T-helper 17 cell (primary cell): ENCODE measurements at places on chromosomes 12 and 14. TPM values are rescaled to one million over a fixed set of nuclear protein-coding genes. Genes with fewer than 3 reads are reported as not detected.

ABHD12B gene
- total RNA-seq, result not detected

KRT78 gene
- total RNA-seq, result not detected

STAC3 gene
- total RNA-seq, result 1.6 TPM

DNA sequence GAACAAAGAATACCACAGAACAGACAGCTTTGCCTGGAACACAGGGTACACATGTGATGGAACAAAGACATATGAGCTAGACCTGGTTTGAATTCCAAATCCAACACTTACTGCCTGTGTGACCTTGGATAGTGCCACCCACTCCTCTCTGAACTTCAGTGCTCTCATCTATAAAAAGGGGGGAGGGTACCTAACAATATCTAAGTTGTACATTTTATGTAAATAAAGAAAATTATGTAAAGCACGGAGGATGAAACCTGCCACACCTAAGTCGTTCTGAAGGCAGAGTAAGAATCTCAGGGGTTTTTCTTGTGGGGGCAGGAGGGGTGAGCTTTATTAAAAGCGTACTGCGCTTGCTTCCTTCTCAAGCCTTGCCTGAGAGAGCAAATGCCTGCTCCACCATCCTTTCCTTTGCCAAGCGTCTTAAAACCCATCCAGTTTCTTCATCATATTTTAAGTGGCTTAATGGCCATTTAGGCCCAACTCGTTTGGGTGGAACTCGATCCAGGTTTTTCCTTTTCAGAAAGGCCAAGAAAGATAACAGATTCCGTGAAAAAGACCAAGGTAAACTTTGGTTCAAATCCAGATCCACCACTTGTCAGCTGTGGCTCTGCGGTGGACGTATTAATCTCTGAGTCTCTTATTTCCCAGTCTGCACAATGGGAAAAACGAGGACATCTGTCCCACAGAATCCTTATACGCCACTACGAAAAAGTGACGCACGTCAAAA lies 946 bp downstream of the DDX24 start:
- DNase-seq, result no peak

DNA sequence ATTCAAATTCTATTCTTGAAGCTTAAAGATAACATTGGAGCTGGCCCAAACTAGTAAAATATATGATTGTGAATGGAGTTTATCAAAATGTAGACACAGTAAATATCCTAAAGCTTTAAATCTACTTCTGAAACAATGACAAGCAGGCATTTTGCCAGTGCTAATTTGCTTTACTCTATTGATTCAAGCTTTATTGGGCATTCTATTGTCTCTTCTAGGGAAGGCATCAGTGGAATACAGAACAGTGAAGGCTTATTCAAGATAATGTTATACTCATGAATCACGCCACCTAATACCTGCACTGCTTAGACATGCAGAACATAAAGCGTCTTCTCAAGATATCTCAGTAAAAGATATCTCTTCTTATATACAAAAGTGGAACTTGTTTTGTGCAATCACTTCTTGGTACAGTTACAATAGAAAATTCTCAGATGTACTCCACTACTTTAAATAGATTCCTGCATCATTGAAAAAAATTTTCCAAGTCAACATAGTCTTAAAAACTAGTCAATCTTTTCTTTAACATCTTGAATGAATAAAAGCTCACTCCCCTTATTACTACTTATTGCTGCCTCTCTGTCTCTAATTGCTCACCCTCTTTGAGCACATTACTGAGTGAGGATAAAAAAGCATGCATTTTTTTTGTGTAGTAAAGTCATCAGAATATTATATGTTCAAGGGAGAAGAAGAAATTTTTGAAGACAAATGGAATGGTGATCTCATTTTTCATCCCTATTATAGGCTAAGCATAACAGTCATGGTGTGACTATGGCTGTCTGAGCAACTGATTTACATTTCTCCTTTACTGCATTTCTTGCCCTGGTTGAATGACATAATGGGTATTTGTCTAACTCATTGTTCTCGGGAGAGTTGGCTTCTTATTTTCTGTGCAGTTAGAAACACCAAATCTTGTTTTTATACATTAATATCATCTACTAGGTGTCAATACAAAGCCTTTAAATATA lies 98.0 kb upstream of the E2F7 start:
- no peak for DNase-seq

GRCh38 chr14:52363041-52363704 lies 49.1 kb downstream of the PTGER2 start:
- no peak for DNase-seq

DNA sequence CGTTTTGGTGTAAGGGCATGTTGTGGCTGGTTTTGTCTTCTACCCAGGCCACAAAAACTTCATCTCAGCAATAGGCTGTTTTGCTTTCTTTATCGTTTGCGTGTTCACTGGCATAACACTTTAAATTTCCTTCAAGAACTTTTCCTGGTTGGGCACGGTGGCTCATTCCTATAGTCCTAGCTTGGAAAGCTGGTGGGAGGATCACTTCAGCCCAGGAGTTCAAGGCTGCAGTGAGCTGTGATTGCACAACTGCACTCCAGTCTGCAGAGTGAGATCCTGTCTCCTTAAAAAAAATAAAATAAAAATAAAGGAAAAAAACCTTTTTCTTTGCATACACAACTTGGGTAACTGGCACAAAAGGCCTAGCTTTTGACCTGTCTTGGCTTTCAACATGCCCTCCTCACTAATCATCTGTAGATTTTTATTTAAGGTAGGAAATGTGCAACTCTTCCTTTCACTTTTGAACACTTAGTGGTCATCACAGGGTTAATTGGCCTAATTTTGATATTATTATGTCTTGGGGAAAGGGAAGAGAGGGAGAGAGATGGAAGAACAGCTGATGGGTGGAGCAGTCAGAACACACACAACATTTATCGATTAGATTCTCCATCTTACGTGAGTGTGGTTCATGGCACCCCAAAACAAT lies 78.9 kb upstream of the PSMA6 start:
- DNase-seq, result no peak

DNA sequence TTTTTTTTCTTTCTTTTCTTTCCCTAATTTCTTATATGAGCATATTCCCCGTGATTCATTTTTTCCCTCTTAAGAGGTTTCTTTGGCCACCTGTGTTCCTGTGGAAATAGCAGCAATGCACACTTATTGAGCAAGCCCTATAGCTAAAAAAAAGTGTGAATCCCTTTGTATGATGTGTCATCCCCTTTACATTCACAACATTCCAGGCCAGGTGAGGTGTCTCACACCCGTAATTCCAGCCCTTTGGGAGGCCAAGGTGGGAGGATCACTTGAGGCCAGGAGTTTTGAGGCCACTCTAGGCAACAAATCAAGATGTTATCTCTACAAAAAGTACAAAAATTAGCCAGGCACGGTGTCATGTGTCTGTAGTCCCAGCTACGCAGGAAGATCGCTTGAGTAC lies 700.4 kb upstream of the TBX3 start:
- DNase-seq, result no peak

DNA sequence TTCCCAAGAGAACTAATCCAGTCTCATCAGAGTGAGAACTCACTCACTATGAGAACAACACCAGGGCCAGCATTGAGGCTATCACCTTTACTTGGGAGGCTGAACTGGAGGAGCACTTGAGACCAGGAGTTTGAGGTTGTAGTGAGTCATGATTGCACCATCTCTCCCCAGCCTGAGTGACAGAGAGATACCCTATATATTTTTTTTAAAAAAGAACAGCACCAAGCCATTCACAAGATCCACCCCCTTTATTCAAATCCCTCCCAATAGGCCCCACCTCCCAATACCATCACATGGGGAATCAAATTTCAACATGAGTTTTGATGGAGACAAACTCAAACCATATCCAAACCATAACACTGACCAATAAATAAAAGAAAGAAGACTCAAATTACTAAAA lies 3.7 kb upstream of the TMX1 start:
- DNase-seq, result no peak

DNA sequence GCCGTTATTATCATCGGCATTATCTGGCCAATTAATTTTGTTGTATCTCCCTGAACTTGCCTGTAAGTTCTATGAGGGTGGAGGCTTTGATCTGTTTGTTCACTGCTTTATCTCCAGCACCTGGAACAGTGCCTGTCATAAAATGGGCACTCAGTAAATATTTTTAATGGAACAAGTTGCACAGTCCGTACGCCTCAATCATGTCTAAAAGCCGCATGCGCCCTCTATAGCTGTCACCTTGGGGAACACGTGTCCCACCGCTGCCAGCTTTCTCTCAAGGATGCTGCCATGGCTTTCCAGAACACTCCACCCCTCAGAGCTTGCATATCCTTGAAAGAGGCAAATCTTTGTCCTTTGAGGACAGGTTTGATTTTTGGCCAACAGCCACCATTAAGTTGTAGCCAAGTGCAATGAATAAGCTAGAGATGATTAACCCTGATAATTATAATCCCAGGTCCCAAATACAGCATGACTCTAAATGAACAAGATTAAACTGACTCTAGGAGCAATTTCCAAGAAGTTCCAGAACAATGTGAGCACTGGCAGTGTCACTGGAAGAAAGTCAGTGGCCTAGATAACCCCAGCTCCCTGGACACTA lies 55.1 kb downstream of the ERH start:
- DNase-seq, result no peak

DNA sequence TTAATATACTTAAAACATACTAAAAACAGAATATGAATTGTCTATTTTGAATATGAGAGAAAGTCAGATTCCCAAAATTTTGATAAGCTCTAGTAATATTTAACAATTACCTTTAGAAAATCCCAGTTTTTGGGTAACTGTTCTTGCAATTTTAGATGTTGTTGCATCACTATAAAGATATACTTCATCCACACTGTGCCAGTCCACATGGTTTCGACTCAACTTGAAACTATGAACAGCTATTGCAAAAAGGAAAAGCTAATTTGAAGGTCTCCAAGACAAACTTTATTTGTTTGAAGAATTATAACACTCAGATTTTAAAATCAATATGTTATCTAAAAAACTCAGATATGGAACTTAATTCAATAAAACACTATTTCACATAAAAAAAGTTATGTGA lies 59.9 kb downstream of the DDHD1 start:
- DNase-seq, result no peak

DNA sequence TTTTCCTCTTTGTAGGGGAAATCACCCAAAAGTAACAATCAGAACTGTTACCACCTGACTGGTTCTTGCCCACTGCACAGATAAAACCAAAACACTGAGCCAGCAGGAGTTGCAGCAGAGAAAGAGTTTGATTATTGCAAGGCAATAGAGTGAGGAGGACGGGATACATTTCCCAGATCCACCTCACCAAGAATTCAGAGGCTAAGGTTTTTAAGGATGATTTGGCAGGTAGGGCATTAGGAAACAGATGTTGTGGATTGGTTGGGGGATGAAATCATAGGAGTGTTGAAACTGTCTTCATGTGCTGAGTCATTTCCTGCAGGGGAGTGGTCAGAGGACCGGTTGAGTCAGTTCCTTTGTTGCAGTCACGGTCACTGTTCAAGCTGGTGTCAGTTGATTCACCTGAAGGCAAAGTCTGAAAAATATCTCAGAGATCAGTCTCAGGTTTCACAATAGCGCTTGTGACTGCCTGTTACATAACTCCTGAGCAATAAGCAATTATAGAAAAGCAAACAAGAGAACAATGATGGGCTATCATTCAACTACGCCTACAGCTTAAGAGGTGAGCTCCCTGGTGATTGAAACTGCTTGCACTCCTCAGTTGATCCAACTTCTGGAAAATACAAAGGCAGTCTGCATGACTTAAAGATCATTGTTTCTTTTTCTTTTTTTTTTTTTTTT lies 20.3 kb upstream of the AMN1 start:
- no peak for DNase-seq

GRCh38 chr12:97148941-97149559 lies 242.0 kb downstream of the NEDD1 start:
- DNase-seq, result peak; percentile 37

DNA sequence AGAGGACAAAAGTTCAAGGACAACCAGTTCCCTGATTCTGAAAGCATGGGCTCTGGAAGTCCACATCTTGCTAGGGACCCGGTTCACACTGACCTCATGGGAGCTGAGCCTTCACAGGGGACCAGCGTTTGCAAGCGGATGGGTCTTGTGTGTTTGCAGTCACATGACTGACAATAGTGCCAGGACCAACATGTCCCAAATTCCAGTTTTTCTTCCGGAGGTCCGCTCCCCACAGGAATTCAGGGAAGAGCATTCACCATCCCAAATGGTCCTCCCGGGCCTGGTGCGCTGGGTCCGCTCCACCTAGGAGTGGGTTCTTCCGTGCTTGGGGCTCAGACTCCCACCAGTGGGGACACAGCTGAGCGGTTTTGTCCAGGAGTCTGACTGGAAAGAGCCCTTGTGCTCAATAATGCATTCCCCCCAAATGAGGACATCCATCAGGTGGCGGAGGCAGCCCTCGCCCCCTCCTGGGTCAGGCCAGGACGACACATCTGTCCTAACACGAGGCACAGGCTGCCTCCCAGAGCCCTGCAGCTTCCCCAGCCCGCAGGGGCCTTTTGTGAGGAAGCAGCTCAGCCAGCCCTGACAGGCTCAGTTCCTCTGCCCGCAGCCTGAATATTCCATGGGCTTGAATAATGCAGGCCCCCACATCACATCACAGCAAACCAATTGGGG lies 91.8 kb upstream of the BCL11B start:
- DNase-seq, result no peak

GRCh38 chr12:45050751-45051571 lies at the start of gene DBX2:
DBX2 (minus strand) TSS chr12:45051099; CDS start chr12:45050927, 172 bp downstream.
- DNase-seq, result no peak
